Retina (tissue), 1 donor: ENCODE measurements at places on chromosomes 3 and 15.

GRCh38 chr3:193938613-193939012, 197.3 kb upstream of the HES1 start:
- DNase-seq: no peak

DNA sequence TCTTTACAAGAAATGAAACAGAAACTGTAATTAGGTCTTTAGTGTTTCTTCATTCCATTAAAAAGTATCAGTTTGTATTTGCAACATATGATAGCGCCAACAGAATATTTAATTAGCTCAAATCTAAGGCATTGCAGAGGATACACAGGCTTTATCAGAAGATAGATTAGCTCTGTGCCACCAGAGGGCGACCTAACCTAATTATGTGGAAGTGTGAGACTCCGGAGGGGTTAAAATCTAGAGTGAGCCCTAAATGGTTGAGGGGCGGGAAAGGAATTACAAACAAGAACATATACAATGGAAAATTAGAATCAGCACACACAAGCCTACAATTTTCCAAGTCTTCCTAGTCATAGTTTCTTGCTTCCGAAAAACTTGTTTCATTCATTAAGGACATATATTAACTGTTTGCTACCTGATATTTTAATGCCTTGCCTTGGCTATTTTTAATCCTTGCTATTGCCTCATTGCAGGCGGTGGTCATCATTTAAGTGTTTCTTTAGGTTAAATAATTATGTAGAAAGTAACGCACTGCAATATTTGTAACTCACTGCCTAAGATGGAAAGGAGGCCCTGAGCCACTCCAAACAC, 18.0 kb upstream of the RYR3 start:
- peak; percentile 53 for DNase-seq

DNA sequence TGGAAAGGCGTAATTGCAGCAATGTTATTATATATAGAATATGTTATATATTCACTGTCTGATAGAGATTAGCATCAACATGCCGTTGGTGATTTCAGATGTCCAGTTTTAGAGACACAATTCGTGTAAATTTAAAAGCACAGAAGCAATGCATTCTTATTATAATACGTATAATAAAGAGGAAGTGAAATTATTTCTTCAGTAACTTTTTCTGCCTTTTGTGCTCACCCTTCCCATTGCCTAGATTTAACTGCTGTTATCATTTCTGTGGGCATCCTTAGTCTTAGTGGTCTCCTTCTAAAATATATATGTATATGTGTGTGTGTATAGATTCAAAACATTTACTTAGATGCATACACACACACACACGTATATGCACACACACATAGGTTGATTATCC, 592.5 kb upstream of the GOLIM4 start:
- no peak for DNase-seq

DNA sequence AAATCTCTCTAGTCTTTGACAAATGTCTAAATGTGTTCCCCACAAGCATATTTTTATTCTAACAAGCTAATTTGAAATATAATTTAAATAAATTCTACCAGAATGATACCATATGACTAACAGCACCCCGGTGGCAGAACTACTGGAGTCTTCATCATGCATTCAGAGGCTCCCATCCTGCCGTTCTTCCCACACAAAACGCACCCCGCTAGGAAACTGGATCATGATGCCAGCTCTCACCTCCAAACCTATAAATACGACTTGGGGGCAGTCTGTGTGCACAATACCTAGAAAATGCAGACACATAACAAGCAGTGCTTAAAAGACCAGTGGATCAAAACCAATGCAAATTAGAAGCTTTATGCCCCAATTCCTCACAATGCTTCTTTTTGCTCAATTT, 8.5 kb downstream of the HOMER2 start:
- no peak for DNase-seq

DNA sequence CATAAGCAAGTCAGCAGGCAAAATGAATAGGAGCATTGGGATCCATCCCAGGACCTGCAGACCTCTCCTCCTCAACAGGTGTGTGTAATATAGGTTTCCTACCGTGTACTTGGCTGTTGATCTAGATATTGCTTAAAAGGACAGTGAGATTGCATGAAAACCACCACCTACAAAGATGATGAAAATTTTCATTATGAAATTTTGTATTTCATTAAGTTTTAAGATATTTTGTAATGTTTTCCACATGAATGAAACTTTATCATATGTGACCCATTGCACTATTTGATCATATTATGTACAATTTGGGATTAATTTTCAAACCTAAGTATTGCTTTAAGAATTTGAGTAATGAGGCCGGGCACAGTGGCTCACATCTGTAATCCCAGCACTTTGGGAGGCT, 94.3 kb upstream of the TRPM1 start:
- DNase-seq: no peak
